ENCODE measurements at places on chromosomes 5 and 9.
A peak's percentile ranks its signal among the peaks of the same experiment; 100 is the strongest.

DNA sequence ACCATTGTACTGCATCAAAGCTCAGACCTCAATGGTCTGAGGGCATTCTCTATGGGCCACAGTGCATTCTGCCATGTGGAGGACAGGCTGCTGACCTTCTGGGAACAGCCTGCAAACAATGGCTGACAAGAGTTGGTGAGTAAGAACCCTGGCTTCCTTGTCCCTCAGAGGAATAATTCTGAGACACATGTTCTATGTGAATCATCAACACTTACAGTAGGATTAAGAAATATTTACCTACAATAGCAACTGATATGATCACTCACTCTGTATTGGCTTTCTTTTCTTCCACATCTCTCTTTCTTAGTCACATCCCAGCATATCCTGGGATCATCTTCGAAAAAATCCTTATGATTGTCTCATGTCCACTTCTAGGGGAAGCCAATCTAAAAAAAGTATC is 306.5 kb upstream of the ITGA1 start:
- DNase-seq, result no peak

GRCh38 chr5:109230369-109230768 is 179.4 kb downstream of the PJA2 start:
- no peak for DNase-seq

- DNase-seq, result peak; percentile 92
Measured at GRCh38 chr5:95261437-95262175, 23.3 kb downstream of the MCTP1 start.

- no peak for DNase-seq
Measured at GRCh38 chr5:35904443-35905132, 33.8 kb downstream of the CAPSL start.

DNA sequence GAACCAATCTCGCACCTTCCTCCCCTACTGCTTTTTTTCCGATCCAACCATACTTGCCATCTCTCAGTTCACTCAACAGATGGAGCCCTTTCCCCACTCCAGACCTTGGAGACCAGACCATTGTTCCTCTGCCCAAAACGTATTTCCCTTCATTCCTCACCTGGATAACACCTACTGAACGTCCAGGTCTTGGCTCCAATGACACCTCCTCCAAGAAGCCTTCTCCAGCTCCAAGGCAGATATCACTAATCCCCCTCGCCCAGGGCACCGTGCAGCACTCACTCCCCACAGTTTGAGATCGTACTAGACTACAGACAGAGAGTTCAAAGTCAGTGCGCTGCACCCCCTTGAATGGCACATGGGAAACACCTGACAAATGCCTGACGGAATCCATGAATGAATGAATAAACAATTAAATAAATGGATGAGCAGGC is 47.1 kb upstream of the AKNA start:
- peak; percentile 23 for DNase-seq

GRCh38 chr5:79205965-79206364 is 30.0 kb upstream of the JMY start:
- DNase-seq, result no peak

- DNase-seq, result no peak
Measured at GRCh38 chr5:6328173-6328572, 50.2 kb downstream of the MED10 start.

DNA sequence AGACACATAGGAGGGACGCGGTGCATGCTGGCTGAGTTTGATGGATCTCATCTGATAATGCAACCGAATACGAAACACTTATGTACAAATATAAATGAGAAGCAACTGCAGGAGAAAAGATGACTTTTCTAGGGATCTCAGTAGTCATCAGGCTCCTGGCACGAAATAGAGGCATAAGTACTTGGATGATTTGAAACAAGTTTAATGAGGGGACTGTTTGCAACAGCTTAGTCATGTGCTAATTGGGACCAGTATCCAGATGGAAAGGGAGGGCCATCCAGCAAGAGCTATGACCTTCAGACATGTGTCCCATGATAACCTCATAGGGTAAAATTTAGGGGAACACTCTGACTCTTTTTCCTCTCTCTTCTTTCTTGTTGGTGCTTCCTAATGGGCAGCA is 123.0 kb downstream of the EGFLAM start:
- DNase-seq, result no peak

DNA sequence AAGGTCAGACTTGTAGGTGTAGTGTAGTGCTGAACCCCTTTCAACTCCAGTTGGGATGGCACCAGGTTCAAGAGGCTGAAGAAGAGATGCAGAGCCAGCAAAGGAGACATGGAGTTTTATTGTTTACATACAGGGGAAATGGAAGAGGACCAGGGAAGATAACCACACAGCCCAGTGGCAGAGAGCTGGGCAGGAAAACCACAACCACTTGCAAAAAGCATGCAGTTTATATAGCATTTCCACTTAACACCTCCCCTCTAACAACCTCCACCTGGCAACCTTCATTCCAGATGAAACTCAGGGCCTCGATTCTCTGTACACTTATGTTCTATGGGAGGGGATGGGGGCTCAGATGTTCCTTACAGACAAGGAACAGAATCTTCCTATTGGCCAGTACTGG is 56.9 kb downstream of the SNX24 start:
- no peak for DNase-seq

DNA sequence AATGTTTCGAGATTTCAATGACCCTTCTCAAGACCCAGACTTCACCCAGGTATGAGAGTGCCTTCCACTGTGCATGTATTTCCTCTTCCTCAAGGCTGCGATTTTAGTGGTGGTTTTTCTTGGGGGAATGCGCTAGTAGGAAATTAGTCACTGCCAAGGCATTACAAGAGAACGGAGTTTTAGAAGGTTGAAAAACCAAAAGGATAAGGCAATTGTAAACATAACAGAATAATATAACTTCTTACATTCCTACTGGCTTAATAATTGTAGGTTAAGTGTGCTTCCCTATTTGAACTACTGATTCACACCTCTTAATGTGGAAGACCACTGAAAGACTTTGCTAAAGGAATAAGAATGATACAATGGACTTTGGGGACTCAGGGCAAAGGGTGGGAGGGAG is 38.9 kb downstream of the ACO1 start:
- no peak for DNase-seq

- no peak for DNase-seq
Measured at GRCh38 chr9:37336150-37336549, 86.3 kb upstream of the GRHPR start.

GRCh38 chr9:108535526-108535925 is 320.3 kb downstream of the ACTL7B start:
- no peak for DNase-seq

DNA sequence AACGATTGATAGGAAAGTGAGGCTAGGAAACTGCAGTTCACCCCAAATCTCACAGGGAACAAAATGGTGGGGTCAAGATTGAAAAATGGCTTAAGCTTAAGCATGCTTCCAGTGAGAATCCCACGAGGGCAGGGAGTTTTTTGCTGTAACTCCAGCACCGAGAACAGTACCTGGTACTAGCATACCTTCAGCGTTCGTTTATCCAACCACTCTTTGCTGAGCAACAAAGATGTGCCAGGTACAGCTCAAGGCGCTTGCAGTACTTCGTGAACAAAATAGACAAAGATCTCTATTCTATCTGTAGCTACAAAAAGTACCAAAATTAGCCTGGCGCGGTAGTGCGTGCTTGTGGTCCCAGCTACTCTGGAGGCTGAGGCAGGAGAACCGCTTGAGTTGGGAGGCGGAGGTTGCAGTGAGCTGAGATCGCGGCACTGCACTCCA is 778 bp upstream of the PPP6C start:
- no peak for DNase-seq

DNA sequence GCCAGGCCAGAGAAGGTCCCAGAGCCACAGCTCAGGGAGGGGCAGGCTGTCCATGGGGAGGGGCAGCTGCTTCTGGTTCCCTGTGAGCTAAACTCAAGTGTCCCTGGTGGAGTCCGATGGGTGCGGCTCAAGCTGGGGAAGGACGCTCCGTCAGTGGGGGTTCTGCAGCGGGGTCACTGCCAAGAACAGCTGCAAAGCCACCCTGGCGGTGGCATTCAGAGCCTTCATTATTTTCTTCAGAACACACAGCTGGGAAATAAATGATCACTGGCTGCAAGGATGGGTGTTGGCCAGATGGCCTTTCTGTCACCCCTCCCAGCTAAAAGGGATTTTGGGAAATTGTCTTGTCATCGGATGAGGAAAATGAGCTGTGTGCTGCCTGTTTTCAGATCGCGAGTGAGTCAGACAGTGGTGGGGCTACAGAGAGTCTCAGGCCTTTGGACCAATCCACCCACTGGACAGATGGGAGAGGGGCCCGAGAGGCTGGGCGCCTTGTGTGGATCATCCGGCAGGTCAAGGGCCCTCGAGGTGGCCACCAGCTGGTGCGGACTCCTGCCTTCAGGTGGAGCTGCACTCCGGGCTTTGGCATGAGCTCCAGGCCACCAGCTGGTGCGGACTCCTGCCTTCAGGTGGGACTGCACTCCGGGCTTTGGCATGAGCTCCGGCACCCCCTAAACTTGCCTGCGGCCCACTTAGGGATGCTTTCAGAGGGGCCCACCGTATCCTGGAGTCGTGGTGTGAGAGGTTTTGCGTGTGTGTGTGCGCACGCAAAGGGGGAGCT is 17.9 kb upstream of the GFPT2 start:
- no peak for DNase-seq

DNA sequence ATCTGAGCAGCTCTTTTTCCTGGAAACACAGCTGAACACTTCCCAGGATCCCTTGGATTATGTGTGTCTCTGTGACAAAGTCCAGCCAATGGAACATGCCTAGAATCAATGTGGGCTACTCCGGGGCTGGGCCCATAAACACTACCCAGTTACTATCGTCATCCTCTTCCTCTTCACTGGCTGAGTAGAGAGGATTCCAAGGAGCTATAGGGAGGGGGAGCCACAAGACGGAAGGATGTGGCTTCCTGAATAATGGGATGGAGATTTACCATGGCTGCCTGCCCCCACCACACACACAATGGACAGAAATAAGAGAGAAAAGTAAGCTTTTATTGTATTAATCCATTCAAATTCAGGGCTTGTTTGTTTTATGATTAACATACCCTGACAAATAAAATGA is 22.1 kb upstream of the TAS2R1 start:
- no peak for DNase-seq

- no peak for DNase-seq
Measured at GRCh38 chr5:124161266-124161665, 585.2 kb downstream of the ZNF608 start.

- no peak for DNase-seq
Measured at GRCh38 chr5:17056141-17056631, 120.1 kb upstream of the MYO10 start.

- DNase-seq, result no peak
Measured at GRCh38 chr5:146560205-146560812, 44.3 kb upstream of the GPR151 start.

GRCh38 chr5:111699324-111699723 is 57.7 kb downstream of the NREP start:
- DNase-seq, result no peak

DNA sequence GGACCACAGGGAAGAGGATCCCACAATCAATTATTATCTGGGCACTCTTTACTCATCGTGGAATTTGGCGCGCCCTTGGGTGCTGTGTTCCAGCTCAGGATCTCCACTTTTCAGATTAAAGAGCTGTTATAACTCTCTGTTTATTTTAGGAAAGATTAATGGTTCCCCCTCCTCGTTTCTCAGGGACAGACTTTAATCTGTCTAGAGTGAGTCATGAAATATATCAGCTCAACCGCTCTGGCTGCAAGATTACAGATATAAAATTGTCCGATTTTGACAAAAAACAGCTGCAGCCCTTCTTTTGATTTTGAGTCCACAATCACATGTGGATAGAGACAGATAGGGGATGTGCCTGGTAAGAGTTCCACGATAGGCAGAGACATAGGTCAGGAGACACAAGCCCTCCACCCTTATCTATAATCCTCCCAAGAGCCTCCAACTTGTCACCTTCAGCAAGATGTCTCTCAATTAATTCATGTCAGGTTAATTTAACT is 77.6 kb upstream of the ANKRD55 start:
- no peak for DNase-seq

DNA sequence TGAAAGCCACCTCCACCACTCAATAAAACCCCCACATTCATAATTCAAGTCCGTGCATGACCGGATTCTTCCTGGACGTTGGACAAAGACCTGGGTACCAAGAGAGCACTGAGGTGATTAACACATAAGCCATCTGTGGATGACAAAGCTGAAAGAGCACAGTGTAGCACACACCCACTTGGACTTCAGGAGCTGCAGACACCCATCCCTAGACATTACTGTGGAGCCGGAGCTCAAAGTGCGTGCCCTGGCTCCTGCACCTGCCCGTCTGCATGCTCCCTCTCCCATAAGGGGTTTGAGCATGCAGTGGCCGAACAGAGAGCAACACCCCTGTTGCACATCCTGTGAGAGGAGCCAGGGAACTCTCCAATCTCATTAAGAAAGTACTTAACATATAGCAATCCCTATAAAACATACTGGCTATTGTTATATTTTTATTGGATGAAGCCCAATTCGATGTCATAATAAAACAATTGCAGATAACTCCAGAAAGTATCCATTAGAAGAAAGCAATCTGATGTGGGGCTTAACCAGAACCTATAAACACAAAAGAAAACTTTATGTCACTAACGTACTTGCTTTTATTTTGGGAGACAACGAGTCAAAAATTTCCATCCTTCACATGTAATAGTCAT is 1174.2 kb upstream of the C9orf72 start:
- no peak for DNase-seq

- DNase-seq, result peak; percentile 1
Measured at GRCh38 chr9:1604942-1605560, 410.1 kb upstream of the SMARCA2 start.

GRCh38 chr9:127562279-127562796 is 49.7 kb upstream of the STXBP1 start:
- DNase-seq, result no peak

GRCh38 chr9:98583417-98583816 is 125.3 kb downstream of the GABBR2 start:
- no peak for DNase-seq

GRCh38 chr5:133990396-133990795 is 14.4 kb downstream of the VDAC1 start:
- no peak for DNase-seq

- DNase-seq, result peak; percentile 53
Measured at GRCh38 chr9:110995420-110996340, 42.6 kb downstream of the LPAR1 start.

DNA sequence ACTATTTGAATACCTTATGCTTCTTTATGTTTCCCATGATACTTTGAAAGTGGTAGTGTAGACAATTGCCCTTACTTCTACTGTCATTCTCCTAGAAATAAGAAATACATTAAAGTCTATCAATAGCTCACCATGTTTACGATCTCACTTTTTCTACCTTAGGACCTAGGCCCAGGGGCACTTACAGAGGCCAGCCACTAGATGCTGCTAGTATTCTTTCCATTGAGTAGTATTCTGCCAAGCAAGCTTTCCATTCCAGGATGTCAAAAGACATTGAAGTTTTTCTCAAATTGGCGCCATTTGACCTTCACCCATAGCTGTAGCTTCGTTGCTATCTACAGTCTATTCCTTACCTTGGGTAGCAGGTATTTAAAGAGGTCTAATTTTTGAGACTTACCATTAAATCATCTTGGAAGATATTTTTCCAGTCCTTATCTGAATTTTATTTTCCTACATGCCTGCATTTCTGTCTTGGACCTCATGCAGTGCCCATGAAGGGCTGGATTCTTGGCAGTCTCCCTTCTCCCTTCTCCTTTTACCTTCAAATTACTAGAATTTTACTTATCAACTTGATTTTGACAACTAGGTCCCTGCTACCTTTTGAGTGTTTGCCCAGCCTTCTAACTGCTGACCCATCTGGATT is 246.0 kb upstream of the NUDT12 start:
- DNase-seq, result peak; percentile 8

GRCh38 chr5:7882926-7883325 is 14.0 kb downstream of the MTRR start:
- DNase-seq, result no peak

Measured in inflammatory macrophage treated with lipopolysaccharide for 1 hour (primary cell).